ENCODE measurements at places on chromosomes 6 and 20. TPM values are rescaled to one million over a fixed set of nuclear protein-coding genes. Genes with fewer than 3 reads are reported as not detected.

GRCh38 chr6:63305277-63305676 lies 14.5 kb downstream of the LGSN start:
- DNase-seq = no peak

The DDO gene
- total RNA-seq = not detected

GRCh38 chr20:24108581-24108980 lies 120.0 kb upstream of the GGTLC1 start:
- DNase-seq = no peak

DNA sequence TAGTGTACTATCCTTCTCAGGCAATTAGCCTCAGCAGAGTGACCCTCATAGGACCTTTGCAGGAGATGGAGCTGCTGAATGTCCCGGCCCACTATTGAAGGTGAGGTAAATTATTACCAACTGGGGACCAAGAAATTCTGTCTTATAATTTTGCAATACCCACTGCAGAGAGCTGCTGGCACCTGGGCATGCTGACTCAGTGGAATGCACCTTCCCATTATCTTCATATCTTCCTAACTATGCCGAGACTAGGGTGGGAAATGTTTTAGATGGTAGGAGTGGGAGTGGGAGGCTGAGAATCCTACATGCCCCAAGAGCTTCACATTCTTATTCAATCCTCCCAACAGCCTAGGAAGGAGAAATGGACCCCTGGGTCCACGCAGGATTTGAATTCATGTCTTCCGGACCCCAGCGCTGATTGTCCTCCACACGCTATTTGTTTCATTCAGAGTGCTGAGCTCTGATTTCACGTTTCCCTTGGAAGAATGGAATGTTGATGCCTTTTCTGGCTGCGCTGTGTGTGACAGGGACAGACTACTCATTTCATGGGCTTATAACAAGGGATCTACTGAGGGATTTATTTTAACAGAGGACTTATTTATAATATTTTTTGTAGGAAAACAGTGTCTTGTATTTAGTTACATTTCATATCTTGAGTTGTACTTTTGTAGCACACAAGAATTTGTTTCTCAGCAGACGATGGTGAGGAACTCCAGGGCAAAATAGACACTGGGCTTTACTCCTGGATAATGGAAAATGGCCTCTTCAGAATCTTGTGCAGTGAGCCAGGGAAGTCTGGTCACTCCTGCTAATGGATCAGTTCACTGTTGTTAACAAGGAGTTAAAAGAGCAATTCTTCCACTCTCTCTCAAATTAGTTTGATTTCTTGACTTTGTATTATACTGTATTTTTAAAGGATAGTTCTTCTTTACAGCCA lies 66.4 kb downstream of the FYN start:
- DNase-seq = no peak

The KCNB1 gene
- 0.06 TPM for total RNA-seq

DNA sequence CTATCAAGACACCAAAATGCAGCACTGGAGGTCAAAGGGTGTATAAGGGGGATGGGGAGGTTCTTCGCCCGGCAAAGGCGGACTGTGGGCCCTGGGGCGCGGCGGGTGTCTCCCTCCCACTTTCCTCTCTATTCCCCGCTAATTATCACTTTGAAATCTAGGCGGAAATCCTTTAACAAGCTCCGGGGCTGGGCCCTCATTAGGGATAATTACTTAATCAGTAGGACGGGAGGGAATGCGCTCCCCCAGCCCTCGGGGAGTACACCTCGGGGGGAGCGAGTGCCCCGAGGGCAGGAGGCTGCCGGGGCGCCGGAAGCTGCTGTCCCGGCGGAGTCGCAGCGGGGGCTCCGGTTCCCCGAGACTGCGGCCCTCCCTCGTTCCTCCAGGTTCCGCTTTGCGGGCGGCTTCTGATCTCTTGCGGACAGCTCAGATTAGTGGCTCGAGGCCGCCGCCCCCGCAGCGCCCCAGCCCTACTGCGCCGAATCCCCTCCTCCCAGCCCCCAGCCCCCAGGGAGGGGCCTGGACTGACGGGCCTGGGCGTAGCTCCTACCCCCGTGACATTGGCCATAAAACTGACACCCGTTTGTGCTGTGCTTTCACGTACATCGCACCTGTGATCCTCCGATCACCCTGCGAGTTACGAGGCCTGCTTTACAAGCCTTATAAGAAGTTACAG lies 14.7 kb downstream of the MUCL3 start:
- peak; percentile 68 for DNase-seq

The OR2H2 gene
- not detected for total RNA-seq

The GFOD1 gene
- 1.3 TPM for total RNA-seq

GRCh38 chr6:151389618-151390275 lies 1.6 kb downstream of the ZBTB2 start:
- DNase-seq = no peak

The BCAS1 gene
- 0.27 TPM for total RNA-seq

DNA sequence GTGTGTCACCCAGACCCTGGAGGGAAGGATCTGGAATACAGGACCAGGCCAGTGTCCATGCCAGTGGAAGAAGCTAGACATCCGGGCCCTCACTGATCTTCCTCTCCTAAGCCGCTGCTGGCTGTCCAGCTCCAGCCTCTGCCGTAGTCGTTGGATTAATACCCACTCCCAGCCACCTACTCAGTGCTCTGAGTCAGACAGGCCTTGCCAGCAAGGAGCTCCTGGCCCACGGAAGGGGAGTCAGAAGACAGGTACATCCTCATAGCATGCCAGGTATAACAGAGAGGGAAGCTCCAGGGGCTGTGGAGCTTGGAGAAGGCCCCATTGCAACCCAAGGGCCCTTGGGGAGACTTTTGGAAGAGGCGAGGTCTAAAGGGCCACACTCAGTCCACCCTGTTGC lies 49.0 kb downstream of the STK35 start:
- DNase-seq = no peak

The ADGB gene
- total RNA-seq = not detected

The TAB2 gene
- total RNA-seq = 123 TPM

The HTR1B gene
- not detected for total RNA-seq

The FAXC gene
- not detected for total RNA-seq

DNA sequence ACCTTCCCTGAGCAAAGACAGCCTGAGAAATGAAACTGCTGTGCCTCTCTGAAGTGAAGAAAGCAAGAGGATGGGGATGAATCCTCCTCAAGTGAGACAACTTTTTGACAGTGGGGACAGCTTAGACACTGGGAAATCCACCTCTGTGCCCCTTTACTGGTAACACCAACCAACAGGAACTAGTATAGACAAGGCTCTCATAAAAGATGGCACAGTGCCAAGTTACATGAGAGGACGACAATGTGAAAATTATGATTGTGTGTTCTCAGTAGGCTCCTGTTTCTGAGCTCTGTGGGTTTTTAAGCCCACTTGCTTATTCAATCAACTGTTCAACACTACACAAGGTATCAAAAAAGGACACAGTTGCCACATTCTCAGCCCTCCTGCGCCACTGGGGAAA lies 41.6 kb upstream of the LYRM2 start:
- DNase-seq = no peak

- no peak for DNase-seq
Measured at GRCh38 chr20:10739566-10739965, 65.8 kb upstream of the JAG1 start.

The RNASET2 gene
- total RNA-seq = 165 TPM

DNA sequence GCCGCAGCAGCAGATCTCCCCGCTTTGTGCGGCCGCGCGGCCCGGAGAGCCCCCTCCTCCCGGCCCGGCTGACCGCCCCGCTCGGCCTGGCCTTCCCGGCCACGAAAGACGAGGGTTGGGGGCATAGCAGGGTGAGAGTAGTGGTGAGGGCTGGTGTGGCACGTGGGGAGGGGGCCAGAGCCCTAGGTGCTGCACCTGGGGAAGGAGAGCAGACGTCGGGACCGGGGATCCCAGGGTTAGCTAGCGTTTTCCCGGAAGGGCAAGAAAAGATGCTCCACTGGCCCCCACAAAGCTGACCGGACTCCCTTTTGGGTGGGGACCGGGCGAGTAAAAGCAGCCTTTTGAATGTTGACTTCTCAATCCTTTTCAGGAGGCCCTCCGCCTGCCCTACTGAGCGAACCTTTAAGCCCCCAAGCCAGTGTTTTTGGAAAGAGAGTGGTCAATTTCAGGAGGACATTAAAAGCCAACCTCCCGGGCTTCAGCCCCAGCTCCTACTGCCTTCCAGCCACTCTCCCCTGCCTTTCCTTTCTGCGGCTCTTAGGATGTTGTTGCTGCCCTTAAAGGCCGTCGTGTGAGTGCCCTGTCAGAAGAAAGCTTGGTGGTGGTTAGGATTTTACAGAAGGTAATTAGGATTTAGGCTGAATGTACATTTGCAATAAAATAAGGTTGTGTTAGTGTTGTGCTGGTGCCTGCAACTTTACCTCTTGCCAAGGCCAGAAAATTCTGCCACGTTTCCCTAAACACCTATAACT lies 648 bp upstream of the BACH2 start:
- DNase-seq = no peak

DNA sequence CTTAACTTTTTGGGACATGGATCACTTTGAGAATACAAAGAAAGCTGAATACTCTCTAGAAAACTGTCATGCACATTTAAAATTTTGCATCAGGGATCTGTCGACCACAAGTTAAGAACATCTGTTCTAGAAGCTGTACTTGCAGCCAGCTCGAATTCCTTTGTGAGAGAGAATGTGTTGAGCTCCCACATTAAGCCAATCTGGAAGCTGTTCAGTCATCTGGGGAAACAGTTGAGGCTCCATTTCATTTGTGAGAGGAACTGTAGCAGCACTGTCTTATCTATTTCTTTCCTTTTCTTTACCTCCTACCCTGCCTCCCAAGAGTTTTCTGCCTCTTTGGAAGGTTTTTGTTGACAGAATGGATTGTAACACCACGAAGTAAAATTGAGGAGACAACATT lies 50.8 kb downstream of the KAT14 start:
- DNase-seq = no peak

The TREML4 gene
- not detected for total RNA-seq

The LY6G5C gene
- 0.49 TPM for total RNA-seq

DNA sequence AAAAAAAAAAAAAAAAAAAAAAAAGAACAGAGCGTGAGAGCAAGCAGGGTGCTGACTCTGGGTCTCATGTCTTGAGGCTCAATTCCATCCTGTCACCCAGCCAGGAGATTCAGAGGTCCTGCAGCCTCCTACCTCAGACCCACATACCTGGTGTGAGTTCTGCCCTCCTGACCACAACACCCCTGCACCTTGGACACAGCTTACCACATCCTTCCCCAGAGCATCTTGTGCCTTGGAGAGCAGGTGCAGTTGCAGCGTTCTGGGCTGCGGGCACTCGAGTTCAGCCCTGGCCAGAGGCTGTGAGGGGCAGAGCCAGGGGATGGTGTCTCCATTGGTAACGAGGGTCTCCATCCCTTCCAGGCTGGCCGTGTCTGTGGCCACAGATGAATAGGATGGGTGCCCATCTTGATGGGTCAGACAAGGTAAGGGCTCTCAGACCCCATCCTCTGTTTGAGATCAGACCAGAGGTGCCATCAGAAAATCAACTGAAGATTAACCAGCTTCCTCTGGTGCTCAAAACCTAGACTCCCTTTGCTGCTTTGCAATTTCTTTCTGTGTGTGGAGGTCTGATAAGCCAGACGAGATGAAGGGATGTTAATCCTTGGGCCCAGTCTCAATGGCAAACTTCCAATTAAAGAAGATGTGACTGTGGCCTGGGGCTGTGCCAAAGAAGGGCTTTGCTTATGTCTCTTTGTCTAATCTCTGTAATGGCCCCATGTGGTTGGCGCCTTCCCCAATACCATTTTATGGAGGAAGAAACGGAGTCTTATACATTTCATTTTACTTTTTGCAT lies 14.7 kb upstream of the ZNF831 start:
- DNase-seq = no peak
